Activated CD4-positive, alpha-beta T cell treated with anti-CD3 and anti-CD28 coated beads for 4 hours (primary cell): ENCODE measurements at places on chromosomes 2 and 18.
A peak's percentile ranks its signal among the peaks of the same experiment; 100 is the strongest.

GRCh38 chr2:172448544-172449267 lies 21.3 kb downstream of the ITGA6 start:
- no peak for DNase-seq

- no peak for DNase-seq
These were observed 167.0 kb downstream of the AFF3 start for GRCh38 chr2:99975386-99975785.

DNA sequence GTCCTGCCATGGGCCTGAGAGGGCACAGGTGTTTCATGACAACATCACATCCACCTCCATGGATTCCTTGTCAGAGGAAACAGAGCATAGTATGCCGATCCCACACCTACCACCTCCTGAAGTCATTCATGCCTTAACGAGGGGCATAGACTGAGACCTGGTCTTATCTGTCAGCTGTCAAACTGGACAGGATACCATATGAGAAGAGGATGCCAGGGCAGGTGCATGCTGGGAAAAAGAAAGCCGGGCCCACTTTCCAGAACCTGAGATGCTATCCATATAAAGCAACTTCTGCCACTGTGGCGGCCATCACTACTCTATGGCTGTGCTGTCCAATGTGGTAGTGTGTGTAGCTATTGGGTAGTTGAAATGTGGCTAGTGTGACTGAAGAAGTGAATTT lies 116.0 kb upstream of the SIX2 start:
- DNase-seq = no peak

- no peak for DNase-seq
These were observed 50.6 kb upstream of the TMEFF2 start for GRCh38 chr2:192245329-192245728.

DNA sequence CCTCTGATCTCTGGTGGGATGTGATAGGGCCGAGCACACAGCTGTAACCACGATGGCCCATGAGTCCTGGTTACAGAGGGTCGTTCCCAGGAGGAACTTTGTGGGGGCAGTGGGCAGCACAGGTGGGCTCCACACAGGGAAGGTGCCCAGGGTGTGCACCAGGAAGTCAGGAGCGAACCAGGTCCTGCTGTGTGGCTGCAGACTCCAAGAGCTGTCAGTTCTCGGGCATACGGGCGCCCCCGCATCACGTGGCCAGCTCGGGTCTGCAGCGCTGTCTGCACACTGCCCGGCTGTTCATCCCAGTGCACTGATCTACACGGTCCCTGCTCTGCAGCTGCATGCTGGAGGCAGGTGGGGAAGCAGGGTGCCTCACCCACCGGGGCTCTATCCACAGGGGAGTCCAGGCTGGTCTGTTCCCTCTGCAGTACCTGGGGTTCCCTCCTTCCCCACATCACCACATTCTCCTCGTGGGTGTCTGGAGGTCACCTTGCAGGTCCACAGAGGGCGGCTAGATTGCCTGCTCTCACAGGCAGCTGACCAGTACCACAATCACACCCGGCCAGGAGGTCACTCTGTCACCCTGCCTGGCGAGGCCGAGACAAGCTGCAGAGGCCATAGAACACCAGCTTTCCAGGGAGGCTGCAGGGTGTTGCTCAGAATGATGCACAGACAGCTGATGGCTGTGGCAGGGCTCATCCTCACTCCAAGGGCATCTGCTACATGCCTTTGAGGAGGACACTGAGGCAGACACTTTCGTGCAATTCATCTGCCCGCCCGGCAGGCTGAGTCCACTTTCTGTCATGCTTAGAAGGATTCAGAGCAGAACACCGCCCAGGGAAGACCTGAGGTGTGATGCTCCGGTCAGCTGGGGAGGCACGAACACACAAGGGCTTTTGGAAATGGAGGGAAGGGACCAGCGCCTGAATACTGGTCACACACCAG lies 202.7 kb downstream of the EIPR1 start:
- DNase-seq = no peak

DNA sequence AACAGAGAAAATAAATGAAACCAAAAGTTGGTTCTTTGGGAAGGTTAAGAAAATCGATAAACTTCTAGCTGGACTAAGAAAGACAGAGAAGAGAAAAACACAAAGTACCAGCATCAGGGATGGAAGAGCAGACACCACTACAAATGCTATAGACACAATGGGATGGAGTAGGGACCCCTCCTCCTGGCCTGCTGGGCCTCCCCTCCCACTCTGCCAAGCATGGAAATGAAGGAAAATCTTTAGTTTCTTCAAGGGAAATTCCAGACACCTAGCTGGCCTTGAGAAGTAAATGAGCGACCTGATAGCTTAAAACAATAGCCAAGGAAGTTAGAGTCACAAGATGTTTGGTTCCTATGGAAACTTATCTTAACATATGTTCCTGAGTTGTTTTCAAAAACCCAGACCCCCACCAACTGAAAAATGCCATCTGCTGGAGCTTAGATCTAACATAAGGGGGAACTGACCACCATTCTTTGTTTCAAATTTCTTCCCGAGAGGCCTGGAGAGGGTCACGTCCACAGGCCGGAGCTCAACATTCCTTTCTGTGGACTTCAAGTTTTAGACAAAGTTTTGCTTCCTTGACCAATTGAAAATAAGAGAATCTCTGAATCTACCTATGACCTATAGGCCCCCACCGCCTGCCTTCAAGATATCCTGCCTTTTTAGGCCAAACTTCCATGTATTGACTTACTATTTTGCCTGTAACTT lies 101.9 kb downstream of the BIN1 start:
- no peak for DNase-seq

GRCh38 chr18:50559752-50560680 lies at the start of gene MAPK4:
Gene MAPK4 (plus strand): TSS chr18:50560087. CDS start chr18:50663959, 103,872 bp downstream.
- no peak for DNase-seq

- DNase-seq = no peak
These were observed 206.5 kb upstream of the ITGA4 start for GRCh38 chr2:181250691-181251090.

DNA sequence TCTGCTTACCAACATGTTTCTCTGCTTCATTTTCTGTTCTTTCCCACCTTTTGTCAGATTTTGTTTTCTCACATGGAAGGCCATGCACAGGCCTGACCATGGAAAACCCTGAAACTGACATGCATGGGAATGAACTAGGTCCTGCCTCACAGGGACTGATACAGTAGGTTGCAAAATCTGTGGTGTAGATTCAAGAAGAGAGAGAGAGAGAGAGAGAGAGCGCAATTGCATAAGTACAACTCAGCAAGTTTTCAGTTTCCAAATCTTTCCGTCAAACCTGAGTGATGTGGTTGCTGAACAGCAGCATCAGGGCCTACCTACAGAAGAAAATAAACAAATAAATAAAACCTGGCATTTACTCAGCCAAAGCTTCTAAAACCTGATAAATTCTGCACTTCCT lies 87.5 kb upstream of the RNF152 start:
- no peak for DNase-seq

GRCh38 chr18:6730416-6731221 lies 1.1 kb downstream of the ARHGAP28 start:
- no peak for DNase-seq

DNA sequence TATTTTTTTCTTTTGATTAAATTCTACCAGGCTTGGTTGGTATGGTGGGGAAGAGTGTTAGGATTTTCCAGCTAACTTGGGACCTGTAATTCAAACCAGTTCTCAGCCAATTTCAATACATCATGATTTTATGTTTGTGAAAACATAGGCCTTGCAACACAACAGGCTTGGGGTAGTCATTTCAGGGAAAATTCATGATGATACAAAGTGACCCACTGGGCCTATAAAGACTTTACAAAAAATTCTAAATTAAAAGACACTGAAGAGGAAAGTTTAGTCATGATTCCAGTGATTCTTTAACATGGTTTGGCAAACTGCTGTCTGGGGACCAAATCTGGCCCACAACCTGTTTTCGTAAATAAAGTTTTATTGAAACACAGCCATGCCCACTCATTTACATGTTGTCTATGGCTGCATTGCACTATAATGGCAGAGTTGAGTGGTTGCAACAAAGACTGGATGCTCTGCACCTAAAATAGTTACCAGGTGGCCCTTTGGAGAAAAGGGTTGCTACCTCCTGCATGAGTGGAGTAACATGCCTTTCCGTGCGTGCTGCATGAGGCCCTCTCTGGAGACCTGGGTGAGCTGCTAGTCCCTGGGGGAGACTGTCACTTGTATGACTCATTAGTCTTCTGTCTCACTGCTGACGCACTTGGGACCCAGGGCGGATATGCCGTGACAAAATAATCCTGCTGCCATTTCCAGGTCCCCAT lies 73.6 kb downstream of the NPAS2 start:
- DNase-seq = no peak

- DNase-seq = no peak
These were observed 273.3 kb downstream of the CD226 start for GRCh38 chr18:69674292-69674877.

GRCh38 chr18:75267643-75268363 lies 57.2 kb downstream of the TSHZ1 start:
- DNase-seq = no peak

DNA sequence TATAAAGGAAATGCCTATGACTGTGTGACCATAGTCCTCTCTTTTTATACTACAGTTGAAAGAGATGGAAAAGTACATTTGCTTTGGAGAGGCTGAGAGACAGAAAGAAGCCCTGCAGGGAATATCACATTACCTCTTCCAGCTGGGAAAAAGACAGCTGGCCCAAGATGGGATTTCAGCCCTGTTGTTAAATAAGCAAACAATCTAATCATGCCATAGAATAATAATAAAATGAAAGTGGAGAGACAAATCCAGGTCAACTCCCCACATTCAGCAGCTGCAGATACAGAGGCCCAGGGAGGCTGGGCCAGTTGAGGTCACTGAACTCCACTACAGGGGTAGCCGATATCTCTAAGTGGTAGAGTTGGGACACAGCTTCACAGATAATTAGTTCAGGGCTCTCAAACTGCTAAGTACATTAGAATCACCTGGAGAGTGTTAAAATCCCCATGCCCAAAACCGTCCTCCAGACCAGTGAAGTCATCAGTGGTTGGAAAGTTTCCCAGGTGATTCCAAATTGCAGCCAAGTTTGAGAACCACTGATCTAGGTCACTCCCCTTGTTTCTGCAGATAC lies 81.9 kb downstream of the MOGAT1 start:
- no peak for DNase-seq

GRCh38 chr2:203453858-203454451 lies 81.1 kb downstream of the RAPH1 start:
- DNase-seq = peak; percentile 15

- no peak for DNase-seq
These were observed 153.2 kb upstream of the TTC39C start for GRCh38 chr18:23861326-23861725.

DNA sequence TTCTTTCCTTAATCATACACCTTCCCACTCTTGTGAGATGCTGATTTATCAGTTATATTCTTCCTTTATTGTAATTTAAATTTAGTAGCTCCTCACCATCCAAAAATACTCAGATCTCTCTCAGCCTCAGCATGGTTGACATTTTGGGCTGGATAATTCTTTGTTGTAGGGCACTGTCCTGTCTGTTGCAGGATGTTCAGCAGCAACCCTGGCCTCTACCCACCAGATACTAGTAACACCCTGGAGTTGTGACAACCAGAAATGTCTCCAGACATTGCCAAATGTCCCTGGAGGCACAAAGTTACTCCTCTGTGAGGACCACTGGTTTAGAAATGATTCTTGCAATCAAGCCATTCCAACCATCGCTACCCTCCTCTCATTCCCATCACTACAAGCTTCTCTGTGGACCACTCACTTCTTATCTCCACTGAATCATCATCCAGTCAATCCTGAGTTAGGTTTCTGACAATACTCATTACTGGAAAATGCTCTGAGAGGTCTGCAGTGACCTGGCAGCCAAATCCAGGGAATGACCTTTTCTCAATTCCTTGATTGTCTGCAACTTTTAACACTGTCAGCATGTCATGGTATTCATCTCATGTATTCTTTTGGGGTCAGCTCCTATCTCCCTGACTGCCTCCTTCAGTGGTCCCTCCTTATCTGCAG lies 43.3 kb downstream of the OSBPL6 start:
- DNase-seq = no peak

DNA sequence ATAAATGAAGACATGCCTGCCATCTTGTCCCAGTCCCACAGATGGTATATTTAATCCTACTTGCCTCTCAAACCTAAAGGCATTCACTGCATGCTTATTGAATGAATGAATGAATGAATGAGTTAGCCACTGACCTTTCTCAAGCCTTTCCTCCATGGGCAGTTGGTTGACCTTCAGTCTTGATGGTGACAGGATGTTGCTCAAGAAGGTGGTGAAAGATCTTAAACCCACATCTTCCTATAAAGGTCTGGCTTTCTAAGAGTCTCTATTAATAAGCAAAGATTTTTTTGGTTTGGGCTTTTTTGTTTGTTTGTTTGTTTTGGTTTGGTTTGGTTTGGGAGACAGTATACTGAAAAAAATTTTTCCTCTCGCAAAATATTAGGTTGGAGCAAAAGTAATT lies 41.7 kb downstream of the KIAA2012 start:
- DNase-seq = no peak

DNA sequence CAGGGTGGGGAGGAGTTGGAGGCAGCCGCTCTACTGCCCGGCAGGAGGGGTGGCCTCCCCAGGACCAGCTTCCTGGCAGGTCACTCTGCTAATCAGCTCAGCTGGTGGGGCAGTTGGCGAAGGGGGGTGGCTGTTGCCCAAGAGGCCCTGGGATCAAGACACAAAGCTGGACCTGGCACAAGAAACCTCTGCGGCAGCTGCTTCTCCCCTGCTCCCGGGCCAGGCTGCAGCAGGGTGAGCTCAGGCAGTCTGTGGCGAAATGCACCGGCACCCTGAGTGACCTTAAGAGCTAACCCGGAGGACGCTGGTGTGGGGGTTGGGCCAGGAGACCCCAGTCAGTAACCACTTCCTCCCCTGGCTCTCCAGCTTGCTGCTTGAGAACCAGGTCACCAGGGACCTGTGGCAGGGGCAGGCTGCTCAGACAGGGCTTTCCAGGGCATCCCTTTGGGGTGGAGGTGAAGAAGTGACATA lies 31.1 kb downstream of the TOGARAM2 start:
- DNase-seq = peak; percentile 23

DNA sequence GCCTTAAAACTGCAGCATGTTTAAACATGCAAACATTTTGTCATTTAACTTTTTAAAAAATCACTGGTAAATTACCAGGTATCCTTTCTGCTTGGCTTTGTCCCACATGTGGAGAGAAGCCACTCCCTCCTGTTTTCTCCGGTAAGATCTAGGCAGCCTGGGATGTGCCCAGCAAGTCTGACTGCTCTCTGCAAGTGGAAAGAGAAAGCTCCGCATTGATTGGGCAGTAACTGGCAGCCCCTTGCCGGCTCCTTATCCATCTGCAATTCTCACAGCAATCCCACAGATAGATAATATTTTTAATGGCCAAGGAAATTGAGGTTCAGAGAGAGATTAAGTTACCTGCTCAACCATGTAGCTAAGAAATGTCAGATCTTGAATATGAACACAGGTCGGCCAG lies 136.1 kb downstream of the TMEM200C start:
- DNase-seq = no peak
